ENCODE measurements at places on chromosomes 7 and 10.

DNA sequence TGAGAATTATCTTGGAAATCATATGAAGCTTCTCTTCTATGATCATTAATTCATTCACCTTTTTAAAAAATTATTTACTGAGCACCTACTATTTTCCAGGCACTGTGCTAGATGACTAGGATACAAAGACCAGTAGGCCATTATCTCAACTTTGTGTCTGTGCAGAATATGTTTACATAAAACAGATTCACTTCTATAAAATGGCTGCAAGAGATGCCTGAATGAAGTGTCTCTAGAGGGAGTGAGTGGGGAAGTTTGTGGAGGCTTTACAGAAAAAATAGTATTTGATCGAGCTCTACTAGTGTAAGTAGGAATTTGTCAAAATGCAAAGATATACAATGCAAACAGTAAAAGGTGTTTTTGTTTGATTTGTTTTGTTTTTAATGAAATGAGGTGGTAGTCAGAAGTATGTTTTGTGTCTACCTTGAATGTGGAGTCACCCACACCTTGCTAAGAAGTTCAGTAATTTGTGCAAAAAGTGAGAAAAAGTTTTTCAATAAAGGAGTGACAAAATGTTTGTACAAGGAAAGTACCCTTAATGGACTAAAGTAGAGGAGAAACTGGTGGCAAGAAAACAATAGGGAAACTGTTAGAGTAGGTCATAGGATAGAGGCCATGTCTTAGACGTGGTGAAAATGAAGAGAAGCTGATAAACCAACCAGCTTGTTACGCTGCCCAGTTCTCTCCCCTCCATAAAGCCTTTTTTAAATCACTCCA lies 125.5 kb downstream of the KCND2 start:
- DNase-seq = no peak

DNA sequence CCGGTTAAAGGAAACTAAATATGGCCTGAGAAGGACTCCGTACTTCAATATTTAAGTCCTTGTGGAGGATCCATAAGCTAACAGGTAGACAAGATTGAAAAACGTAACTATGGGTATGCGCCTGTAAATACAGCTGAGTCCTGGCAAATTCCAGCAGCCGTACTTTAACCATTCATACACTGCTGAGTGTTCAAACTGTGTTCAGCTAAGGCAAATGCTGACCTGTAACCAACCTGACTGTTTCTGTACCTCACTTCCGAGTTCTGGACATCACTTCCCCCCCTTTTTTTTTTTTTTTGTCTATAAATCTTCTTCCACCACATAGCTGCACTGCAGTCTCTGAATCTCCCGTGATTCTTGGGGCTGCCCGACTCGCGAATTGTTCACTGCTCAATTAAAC lies 69.1 kb downstream of the SRPK2 start:
- no peak for DNase-seq

GRCh38 chr7:103075337-103075918 lies 488 bp downstream of the ARMC10 start:
- peak; percentile 37 for DNase-seq

DNA sequence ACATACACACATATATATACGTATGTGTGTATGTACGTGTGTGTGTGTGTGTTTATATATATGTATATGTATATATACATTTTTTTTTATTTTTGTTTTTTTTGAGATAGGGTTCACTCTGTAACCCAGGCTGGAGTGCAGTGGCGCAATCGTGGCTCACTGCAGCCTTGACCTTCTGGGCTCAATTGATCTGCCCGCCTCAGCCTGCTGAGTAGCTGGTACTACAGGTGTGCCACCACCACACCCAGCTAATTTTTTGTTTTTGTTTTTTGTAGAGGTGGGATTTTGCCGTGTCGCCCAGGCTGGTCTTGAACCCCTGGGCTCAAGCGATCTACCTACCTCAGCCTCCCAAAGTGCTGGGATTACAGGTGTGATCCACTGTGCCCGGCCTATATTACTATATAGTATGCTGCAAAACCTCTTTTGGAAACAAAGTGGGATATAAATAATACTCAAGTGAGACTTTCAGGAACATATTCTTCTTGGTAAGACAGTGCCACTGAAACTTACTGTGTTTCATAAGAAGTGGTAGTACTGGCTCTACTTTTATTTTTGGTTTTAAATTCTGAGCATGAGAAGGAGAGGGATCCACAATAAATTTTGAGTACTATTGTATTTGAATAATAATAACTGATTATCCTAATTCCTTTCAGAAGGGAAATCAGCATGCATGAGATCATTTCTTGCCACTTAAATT lies 51.0 kb downstream of the MLLT10 start:
- DNase-seq = no peak

- DNase-seq = no peak
Measured at GRCh38 chr10:49178489-49179471, 9.4 kb downstream of the TMEM273 start.

DNA sequence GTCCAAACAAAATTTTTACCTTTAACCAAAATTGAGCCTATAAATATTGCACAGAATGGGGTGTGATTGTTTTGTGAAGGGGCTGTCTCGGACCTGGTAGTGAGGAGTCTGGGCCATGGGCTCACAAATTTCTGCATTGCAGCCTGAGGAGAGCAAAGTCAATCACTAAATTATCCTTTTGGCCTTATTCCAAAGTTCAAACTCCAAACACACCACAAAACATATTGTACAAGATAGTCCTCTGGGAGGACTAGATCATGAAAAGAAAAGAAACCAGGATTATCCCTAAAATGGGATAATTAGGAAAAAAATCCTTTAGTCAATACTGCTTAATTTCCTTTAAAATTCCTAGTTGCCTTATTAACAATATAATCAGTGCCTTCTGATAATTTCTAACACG lies 115.5 kb downstream of the BUB3 start:
- no peak for DNase-seq
